ENCODE measurements at places on chromosomes 1 and 21.

DNA sequence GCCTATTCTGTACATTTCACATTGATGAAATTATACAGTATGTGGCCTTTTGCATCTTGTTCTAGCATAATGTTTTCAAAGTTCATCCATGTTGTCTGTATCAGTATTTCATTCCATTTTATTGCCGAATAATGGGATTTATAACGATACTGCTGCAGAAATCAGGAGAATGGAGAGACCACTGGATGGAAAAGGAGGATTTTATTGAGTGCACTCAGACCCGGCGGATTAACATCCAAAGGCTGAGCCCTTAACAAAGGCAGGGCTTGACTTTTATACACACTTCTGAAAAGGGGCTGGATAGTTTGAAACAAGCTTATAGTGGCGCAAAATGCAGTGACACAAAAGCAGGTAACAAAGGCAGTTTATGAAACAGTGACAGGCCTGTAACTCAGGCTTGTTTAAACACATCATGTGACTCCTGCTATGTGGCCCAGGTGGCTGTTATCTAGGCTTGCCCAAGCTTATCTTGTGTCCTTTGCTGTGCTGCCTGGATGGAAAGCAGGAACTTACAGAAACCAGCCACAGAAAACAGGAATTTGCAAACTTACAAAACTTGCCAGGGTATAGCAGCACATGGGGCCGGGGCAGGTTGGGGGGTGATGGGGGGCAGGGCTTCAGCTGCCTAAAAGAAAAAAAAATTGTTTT is 32.8 kb upstream of the KCNJ15 start:
- DNase-seq: no peak

DNA sequence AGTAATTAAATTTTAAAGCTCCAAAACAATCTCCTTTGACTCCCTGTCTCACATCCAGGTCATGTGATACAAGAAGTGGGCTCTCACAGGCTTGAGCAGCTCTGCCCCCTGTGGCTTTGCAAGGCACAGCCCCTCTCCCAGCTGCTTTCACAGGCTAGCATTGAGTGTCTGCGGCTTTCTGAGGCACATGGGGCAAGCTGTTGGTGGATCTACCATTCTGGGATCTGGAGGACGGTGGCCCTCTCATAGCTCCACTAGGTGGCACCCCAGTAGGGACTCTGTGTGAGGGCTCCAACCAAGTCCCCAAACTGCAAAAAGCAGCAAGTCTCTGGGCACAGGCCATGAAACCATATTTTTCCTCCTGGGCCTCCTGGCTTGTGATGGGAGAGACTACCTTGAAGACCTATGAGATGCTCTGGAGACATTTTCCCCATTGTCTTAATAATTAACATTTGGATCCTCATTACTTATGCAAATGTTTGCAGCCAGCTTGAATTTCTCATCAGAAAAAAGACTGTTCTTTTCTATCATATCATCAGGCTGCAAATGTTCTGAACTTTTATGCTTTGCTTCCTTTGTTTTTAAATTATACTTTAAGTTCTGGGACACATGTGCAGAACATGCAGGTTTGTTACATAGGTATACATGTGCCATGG is 554.1 kb upstream of the OLFM3 start:
- DNase-seq: no peak

DNA sequence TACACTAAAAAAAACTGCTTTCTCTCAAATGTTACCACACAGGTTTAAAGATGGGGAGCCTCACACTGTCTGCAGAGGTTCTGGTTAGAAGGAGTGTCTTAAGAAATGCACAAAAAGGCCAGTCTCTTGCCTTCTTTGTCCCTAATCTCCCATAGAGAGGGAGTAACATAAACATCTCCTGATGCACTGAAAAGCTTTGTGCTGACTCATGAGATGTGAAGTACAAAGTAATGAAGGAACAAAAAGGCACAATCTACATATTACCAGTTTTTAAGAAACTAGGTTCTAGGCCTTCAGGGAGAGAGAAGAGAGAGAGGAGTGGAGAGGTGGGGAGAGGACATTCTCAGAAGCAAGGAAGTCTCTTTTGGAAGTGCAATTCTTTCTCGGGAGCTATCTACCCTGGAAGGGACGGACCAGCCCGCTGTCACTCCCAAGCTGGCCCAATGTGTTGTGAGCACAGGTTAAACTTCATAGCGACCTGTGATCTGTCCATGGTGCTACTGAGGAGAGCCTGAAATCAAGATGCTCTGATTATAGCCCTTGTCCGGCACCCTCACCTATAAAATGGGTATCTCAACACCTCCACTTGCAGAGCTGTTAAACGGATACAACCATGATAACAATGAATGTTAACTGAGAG is 458.1 kb downstream of the DISC1 start:
- DNase-seq: no peak

GRCh38 chr1:29315876-29316275 is 79.6 kb downstream of the PTPRU start:
- no peak for DNase-seq

GRCh38 chr1:93114391-93114790 is 35.3 kb downstream of the MTF2 start:
- no peak for DNase-seq

GRCh38 chr1:177737456-177737855 is 232.4 kb downstream of the SEC16B start:
- DNase-seq: no peak

GRCh38 chr1:1345384-1345783 is 3.8 kb downstream of the DVL1 start:
- DNase-seq: no peak

GRCh38 chr1:56123421-56123820 is 455.9 kb downstream of the PLPP3 start:
- no peak for DNase-seq

DNA sequence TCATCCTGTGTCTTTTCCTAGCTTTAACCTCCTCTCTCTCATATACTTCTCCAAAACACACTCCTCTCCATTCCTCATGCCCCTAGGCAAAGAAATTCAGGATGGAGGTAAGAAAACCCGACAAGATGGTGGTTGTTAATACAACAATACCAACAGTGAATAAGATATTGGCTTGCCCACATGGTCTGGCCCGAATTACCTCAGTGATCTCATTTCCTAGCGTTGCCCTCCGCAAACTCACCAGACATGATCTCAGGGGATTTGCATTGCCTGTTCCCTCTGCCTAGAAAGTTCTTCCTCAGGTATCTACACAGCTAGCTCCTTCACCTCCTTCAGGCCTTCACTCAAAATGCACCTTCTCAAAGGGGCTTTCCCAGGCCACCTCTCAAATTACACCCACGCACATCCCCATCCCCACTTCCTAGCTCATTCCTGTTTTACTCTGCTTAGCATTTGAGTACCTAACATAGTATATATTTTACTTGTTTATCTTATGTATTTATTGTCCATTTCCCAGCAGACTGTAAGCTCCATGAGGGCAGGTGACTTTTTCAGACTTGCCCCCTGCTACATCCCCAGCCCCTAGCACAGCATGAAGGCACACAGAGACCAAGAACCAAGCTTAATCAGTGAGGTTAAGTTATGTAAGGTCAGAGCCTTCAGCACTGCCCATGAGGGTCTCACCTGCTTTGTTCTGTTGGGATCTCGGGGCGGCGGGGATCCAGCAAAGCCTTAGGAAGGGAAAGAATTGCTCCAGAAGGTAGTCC is 10.2 kb upstream of the UBR4 start:
- DNase-seq: no peak
